Stimulated activated CD4-positive, alpha-beta T cell treated with anti-CD3 and anti-CD28 coated beads, Interleukin-12 subunit alpha, Interleukin-12 subunit beta, amount 100 ng/mL, for 4 hours (primary cell): ENCODE measurements at places on chromosomes 16 and 17.

DNA sequence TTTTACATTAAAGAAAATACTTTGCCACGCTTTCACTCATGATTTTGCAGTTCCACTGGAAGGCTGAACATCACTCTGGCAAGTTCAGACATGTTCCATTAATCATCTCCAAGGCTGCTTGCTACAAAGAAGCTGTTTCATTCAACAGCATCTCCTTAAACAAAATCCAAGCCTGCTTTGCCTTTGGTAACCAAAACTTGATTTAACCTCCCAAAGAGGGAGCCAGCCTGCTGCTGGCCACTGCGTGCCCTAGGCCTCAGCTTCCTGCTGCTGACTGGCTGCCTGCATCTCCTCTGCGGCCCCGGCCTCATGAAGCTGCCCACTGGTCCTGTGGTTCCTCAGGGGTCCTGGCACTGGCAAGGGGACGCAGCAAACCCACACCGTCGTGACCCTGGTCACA, 31.8 kb downstream of the ANKRD11 start:
- DNase-seq = no peak

- no peak for DNase-seq
Measured at GRCh38 chr16:55529018-55529417, 20.1 kb downstream of the LPCAT2 start.

DNA sequence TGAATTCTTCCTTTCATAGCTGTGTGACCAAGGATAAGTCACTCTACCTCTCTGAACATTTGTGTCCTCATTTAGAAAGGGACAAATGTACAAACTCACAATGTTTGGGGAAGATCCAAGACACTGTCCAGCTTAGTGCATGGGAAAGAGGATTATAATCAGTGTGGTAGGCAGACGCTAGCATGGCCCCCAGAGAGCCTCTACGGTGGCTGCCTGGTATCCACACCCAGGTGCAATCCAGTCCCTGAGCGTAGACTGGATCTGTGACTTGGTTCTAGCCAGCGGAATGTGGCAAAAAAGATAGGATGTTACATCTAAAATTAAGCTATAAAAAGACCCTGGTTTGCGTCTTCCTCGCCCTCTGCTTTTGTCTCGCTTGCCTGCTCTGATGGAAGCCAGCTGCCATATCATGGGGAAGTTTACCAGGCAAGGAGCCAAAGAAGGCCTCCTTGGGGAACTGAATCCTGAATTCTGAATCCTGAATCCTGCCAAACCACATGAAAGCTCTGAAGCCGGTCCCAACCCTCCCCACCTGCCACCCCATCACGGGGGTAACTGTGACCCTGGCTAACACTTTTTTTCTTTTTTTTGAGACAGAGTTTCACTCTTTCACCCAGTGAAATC, 51.7 kb downstream of the PLXDC1 start:
- no peak for DNase-seq

DNA sequence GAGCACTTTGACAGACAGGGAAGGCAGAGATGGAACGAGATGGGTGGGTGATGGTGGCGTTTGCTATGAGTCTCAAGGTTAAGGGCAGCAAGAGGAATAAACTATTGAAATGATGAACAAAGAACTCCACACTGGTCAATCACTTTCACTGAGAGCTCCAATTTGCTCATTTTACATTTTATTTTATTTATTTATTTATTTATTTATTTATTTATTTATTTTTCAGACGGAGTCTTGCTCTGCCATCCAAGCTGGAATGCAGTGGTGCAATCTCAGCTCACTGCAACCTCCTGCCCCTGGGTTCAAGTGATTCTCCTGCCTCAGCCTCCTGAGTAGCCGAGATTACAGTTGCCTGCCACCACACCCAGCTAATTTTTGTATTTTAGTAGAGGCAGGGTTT, 669.1 kb downstream of the HS3ST4 start:
- DNase-seq = no peak

DNA sequence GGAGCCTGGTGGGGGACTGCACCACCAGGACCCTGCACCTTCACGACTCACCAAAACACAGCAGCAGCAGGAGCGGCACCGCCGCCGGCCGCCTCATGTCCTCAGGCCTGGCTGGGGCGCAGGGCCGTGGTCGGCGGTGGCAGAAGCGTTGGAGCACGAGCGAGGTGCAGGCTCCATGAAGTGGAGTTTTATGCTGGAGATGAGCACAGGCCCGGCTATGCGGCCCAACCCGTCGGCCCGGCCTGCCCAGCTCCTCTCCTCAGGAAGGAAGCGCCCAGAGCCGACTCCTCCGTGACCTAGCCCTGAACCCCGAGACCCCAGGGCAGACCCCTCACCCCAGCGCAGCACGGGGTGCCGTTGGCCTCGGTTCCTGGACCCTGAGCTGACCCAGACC, at the start of gene PRSS27:
Gene PRSS27, minus strand, starts transcription at position 161 of the 394 bp plus-strand sequence. Its CDS starts 64 bp downstream, at position 97.
- no peak for DNase-seq

DNA sequence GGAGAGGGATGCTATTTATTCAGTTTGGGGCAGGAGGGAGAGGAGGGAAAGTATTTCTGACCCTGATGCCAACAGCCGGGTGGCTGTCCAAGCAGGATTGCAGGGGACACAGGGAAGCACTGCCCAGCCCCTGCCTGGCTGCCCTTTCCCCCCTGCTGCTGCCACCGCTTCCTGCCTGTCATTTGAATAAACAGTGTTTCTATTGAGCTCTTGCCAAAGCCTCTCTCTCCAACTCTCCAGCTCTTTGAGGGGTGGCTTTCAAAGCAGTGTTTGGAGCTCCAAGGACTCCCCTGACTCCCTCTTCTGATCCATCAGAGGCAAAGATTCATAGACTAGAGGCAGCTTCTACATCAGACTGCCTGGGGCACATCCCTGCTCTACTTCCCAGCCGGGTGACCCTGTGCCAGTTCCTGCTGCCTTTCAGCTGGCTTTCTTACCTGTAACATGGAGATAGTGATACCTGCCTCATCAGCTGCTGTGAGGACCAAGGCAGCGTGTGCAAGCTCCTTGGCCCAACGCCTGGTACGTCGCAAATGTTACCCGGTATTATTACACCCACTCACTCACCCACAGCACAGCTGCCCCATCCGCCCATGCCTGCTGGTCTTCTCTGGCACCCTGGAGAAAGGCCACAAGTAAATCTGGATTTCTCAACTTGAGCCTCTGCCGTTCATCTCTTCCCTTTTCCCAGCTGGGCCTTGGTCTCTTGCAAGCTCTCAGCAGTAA, 9.5 kb downstream of the PROCA1 start:
- no peak for DNase-seq

DNA sequence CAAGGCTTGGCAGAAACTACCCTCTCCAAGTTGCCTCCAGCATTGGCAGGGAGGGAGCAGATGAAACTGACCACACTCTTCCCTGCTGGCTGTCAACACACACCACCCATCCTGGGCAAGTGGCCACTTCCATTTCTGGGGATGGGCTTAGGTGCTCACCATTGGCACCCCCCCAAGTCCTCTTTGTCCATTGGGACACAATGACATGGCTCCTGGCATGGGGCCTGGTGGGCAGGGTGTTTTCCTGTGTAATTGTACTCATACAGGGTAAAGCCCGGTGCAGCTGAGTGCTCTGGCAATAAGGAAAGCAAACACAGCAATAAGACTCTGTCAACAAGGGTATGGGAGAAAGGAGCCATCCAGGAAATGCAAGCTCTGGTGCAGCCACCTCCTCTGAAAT, 22.6 kb downstream of the SCNN1B start:
- no peak for DNase-seq

GRCh38 chr16:30644334-30644830, 6.4 kb upstream of the PRR14 start:
- DNase-seq = no peak

DNA sequence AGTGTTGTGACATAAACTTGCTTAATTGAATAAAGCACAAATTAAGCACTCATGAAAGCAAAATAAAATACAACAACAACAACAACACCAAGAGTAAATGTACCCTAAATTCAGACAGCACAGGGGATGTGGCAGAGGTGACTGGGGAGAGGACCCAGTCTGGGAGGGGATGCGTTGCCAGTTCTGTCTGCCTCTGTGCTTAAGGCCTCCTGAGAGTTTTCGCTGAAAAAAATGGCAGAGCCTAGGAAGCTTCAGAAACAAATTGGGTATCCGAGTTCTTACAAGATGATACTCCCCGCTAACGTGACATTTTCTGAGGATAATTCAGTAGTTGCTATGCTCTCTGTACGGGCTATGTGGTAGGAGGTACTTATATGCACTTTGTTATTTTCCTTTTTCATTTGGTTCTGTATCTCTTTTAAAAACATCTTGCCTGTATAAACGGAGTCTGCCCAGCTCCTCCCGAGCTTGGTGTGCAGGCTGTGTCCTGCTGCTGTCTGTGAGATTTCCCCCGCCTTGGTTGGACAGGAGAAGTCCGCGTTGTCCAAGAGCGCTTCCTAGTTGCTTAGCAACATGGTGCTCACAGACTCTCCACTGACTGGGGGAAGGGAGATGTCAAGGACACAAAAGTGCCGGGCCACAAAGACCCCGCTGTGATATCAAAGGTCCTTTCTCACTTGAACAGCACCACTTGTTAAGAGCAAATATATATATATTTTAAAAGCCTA, 134.2 kb upstream of the CPHXL start:
- no peak for DNase-seq

DNA sequence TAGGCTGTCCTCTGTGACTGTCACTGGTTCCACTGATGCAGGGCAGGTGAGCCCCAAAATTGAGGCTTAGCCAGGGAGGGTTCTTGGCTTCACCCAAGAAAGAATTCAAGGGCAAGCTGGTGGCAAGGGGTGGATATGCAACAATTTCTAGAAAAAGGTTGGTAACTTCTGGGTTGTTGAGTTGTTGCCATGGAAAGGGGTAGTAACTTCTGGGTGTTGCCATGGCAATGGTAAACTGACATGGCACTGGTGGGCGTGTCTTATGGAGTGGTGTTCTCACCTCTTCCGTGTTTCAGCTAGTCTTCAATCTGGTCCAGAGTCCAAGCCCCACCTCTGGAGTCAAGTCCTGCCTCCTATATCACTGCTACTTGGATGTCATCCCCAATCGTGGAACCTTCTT, 9.5 kb upstream of the GUCY2D start:
- no peak for DNase-seq

DNA sequence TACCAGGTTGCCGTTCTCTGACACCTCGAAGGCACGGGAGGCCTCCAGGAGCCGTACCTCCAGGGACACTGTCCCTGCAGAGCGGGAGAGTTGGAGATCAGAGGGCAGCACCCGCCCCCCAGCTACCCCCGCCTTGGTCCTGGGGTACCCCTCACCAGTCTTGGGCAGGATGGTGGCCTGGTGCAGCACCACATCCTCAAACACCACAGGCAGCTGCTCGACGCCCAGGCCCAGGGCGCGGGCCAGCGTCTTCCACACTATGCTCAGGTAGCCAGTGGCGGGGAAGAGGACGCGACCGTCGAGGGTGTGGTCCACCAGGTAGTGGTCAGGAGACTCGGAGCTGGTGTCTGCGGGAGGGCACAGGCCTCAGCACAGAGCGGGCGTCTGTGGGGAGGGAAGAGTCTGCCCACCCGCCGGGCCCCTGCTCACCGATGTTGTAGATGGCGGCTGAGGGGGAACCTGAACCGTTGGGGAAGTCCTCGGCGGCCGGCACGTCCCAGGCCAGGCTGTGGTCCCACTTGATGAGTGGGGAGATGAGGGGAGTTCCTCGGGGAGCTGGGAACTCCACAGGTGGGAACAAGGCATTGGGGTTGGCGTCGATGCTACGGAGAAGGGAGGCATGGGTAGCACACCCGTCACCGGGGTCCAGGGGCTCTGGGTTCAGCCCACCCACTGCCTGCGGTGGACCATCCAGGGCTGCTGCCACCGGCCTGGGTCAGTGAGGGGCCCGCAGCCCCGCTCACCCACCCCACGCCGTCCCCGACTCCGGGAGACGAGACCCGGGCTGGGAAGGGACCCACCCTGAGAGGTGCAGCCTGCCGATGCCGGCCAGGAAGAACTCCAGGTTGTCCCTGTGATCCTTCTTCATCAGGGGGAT, 9.8 kb downstream of the FASN start:
- DNase-seq = no peak

DNA sequence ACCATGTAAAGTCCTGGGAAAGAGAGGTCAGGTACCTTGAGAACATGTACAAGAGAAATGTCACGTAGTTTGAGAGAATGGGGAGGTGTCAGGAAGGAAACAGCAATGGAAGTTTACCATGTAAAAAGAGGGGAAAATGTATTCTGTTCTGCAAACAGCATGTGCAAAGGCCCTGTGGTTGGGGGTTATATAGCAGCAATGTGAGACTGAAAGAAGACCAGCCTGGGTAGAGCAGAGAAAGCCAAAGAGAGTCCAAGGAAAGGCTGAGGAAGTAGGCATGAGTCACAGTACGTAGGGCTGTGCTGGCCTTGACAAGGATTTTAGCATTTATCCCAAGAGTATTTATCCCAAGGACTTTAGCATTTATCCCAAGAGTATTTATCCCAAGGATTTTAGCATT, 141.3 kb upstream of the CACNG3 start:
- DNase-seq = no peak

DNA sequence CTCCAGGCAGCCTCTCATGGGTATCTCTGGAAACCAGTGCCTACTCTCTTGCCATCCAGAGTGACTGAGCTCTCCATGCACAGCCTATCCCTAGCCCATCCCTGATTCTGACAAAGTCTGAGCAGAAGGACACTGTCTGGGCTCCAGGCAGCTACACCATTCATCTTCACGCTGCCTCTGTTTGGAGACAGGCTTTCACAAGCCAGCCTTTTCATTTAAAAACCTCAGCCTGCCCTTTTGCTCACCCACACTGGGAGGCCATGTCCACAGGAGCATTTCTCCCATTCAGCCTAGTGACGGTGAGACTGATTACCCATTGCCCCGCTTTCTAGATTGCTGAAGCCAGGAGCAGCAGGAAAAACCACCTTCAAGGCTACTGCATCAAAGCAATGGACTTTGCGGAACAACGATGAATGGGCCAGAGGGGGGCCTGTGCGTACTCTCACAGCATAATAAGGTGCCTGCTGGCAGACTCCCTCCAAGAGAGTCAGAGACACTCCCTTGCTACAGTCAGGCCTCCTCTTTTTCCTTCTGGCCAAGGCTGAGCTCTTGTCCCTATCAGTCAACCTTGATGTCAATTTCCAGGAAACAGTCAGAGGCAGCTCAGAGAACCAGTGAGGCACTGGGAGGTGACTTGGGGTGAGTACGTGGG, 24.7 kb upstream of the CDH13 start:
- DNase-seq = no peak

DNA sequence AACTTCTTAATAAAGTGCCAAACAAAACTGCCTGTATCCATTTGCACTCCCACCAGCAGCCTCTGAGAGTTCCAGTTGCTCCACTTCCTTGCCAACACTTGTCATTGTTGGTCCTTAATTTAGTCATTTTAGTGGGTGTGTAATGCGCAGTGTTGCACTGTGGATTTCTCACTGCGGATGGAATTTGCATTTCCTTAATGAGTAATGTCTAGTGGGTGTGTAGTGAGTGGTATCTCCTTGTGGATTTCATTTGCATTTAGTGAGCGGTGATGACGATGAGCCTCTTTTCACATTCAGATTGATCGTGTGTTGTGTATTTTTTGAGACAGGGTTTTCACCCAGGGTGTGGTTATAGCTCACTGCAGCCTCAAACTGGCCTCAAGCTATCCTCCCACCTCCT, 4.1 kb upstream of the MSLN start:
- DNase-seq = no peak

- no peak for DNase-seq
Measured at GRCh38 chr16:55073830-55074229, 143.2 kb downstream of the IRX5 start.

- peak; percentile 30 for DNase-seq
Measured at GRCh38 chr17:64599187-64599676, 62.9 kb downstream of the SMURF2 start.

GRCh38 chr17:49603238-49603637, 27.6 kb downstream of the NXPH3 start:
- DNase-seq = no peak

- no peak for DNase-seq
Measured at GRCh38 chr17:48732688-48733629, 4.4 kb upstream of the HOXB13 start.

- no peak for DNase-seq
Measured at GRCh38 chr16:75801307-75801706, 75.0 kb upstream of the CPHXL start.
